ENCODE measurements at places on chromosomes 6 and 20.
A peak's percentile ranks its signal among the peaks of the same experiment; 100 is the strongest.

DNA sequence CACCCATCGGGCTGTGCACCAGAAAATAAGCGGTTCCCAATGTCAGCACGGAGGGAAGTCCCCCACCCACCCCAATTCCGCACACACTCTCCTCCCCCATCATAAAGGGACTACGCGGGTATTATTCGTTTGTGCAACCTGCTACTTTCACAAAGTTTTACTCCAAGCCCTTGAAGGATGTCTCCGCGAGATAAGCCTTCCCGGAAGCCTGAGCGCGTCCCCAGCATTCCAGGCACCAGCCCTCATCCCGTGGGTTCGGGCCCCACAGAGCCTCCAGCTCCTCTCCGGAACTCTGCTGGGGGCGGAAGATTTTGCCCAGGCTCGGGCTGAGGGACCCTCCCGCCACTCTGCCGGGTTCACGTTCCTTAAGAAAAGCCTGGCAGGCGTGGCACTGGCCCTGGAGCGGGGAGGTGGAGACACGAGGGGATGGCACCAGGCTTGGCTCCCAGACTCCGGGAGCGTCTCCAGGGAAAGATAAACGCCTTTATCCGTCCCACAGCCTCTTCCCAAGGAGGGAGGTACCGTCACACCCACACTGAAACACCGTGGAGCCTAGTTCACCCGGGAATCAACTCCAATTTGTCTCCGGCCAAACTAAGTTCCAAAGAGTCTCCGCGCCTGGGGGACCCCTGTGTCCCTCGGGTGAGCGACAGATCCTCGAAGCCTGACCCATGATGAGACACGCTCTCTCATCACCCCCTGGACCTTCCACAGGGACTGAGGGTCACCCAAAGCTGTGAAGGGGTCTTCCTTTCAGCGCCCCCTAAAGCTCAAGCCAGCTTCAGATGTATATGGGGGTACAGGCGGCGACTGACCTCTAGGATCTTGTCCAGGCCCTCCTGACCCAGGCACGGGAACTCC, 934 bp downstream of the KCNK5 start:
- no peak for DNase-seq

DNA sequence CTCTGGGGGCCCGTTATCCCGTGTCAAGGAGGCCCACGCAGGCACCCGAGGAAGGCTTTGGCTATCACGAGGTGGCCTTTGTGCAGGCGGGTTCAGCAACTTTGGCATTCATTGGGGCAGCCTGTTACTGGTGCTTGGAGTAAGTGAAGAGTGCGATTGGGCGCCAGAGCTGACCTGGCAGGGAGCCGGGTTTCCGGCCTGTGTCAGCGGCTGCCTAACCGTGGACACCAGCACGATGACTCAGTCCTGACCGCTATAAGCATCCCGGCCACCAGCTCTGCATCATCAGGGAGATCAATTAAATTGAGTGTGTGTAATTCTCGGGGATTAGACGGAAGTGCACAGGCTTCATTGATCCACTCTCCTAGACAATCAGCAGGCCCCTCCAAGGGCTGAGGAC, 45.9 kb downstream of the CDH4 start:
- DNase-seq, result no peak

- DNase-seq, result no peak
Measured at GRCh38 chr20:34581341-34582184, 23.0 kb downstream of the MAP1LC3A start.

DNA sequence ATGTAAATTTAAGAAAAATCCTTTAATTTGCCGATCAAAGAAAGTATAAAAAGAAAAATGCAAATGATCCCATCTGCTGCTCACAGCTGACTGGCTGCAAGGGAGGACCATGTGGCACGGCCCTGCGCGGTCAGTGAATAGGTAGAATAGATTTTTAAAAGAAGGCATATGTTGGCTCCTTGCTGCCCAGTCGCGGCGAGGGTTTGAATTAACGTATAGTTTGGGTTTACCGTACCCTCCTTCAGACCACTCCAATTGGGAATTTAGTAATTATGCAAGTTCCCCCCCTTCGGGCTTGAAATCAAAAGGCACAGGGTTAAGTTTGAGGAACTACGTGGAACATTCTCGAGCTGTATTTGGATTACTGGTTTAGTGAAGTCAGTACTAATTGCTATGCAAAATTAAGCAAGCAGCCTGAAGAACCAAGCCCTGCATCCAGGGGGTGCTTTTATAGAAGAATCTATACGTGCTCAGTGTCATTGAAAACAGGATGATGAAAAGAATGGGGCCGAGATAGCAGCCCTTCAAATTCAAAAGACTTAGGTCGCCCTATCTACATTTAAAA, 1.1 kb upstream of the BEND3 start:
- peak; percentile 77 for DNase-seq

- no peak for DNase-seq
Measured at GRCh38 chr6:76862936-76863335, 600.4 kb downstream of the HTR1B start.

- no peak for DNase-seq
Measured at GRCh38 chr6:111347589-111347988, 135.4 kb downstream of the REV3L start.

DNA sequence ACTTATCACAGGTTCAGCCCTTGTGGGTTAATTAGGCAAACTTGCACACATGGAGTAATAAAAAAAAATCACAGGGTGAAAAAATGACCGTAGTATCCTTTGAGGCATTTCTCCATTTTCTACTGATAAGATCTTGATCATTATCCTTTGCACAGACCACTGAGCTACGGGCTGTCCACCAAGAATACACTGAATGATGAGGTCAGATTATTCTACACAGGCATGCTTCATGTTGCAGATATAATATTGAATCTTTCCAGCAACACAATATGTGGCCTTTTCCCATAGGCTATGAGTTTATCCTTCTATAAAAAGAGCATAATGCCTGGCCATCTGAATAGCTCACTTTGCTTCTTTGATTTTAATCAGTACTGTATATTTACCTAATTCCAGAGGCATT, 168.9 kb downstream of the FRK start:
- no peak for DNase-seq

DNA sequence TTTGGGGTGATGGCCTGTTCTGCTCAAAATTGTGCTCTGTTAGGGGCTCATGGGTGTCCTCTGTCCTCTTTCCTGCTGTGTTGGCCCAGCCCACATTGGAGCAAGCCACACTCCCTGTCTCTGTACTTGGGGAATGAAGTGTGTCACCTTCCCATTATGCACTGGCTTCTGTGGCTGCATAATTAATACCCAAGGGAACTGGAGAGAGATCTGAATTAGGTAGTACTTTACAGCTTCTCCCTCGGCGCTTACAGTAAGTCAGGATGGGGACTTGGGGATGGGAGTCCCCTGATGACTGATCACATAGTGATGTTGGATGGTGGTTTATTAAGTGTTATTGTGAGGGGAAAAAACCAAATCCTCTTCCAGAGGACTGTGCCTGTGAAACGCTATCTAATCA, 116.6 kb downstream of the FOXO3 start:
- no peak for DNase-seq

DNA sequence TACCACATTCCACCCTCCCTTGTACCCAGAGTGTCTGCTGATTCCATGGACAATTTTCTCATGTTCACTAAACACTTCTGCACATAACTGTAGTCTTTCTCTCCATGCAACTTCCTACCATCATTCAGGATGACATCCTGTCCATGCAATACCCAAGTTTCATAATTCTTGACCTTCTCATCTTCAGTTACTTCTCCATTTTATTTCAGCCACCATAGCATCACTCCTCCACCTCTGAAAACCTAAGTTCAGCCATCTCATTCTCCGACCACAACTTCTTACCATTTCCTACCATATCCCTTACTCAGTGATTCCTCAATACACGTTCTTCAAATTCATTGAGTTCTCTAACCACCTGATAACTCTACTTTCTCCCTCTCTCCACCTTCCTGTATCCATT, 216.5 kb upstream of the TENT5A start:
- DNase-seq, result no peak

- no peak for DNase-seq
Measured at GRCh38 chr6:109793792-109794191, 102.7 kb downstream of the FIG4 start.

DNA sequence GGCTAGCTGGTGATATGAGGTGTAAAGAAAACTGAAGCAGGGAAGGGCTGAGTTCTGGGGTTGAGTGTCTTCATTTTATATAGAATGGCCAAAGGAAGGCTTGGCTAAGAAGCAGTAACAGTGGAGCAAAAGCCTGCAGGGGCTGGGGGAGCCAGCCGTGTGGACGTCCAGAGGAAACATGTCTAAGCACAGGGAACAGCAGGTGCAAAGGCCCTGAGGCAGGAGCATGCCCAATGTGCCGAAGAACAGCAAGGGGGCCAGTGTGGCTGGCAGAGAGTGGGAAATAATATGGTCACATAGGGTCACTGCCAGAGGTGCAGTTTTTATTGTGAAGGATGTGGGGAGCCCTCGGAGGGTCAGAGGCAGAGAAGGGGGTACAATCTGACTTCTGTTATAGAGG, 60.5 kb upstream of the KCNG1 start:
- DNase-seq, result no peak

- no peak for DNase-seq
Measured at GRCh38 chr20:8856668-8857067, 212.2 kb upstream of the PLCB4 start.

DNA sequence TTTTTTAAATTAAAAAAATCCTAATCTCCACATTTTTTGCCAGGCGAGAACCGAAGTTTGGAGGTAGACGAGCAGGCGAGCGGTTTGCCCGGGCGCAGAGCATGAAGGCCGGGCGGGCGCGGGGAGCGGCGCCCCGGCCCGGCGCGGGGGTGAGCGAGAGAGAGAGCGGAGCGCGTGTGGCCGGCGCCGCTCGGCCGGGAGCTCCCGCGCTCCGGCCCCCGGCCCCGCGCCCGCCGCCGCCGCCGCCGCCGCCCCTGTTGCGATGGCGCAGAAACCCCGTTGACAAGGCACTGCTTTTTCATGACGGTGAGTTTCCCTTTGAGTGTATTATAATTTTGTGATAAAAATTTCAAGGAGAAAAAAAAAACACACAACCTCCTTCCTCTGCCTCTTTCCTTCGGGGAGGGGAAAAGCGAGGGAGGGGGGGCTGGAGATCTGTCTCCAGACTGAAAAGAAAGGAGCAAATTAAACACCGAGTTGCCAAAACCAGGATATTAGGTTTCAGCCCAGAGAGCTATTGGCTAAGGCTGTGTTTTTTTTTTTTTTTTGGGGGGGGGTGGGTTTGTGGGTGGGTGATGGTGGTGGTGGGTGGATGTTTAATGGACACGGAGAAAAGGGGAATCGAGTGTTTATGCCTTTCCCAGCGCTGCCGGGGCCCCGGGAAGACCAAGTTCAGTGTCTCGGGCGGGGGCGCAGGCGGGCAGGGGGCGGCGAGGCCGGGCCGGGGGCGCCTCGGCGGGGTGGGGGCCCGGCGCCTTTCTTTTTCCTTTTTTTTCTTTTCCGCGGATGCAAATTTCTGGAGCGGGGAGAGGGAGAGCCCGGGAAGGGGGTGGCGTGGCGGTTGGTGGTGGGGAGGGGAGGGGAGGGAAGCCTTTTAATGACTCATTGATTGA, at the start of gene BICRAL:
BICRAL (plus strand) TSS at position 257 of the 893 bp plus-strand sequence. CDS start 39,971 bp downstream, outside the sequence.
- DNase-seq, result peak; percentile 63

- DNase-seq, result no peak
Measured at GRCh38 chr20:44003609-44004008, 89.0 kb downstream of the TOX2 start.

DNA sequence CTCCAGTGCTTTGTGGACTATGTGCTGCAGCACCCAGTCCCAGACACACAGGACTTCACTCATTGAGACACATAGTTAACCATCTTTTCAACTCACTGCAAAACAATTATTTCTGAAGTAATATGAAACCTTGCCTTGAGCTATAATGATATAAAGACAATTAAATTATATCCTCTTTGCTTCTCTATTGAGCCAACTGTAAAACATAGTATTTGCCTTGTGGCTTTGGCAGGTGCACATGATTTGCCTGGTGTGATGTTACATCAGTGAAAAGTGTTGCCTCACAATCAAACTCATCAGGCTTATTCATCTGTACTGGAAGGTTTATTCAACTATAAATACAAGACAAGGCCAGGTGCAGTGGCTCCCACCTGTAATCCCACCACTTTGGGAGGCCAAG, 80.6 kb downstream of the NCOA7 start:
- no peak for DNase-seq

GRCh38 chr20:24766143-24766527, 182.9 kb upstream of the CST7 start:
- no peak for DNase-seq

GRCh38 chr6:130872250-130873095, 45.3 kb downstream of the SMLR1 start:
- no peak for DNase-seq

DNA sequence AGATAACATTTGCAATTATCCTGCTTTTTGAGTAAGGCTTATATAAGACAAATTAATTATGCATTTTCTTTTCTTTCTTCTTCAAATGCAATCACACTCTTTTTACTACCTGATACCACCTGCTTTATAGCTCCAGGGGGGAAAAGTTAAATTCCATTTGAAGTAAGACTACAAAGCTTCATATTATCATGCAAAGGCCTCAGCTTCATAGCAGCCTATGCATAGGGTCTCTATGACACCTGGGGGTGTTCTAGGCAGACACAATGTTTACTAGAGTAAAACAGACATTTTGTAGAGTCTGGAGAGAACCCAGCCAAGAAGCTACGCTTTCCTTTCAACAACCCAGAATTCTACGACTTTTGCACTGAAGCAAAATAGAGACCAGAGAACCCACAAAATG, 148.0 kb downstream of the MCHR2 start:
- no peak for DNase-seq

- DNase-seq, result no peak
Measured at GRCh38 chr20:9290331-9290730, 221.4 kb downstream of the PLCB4 start.

DNA sequence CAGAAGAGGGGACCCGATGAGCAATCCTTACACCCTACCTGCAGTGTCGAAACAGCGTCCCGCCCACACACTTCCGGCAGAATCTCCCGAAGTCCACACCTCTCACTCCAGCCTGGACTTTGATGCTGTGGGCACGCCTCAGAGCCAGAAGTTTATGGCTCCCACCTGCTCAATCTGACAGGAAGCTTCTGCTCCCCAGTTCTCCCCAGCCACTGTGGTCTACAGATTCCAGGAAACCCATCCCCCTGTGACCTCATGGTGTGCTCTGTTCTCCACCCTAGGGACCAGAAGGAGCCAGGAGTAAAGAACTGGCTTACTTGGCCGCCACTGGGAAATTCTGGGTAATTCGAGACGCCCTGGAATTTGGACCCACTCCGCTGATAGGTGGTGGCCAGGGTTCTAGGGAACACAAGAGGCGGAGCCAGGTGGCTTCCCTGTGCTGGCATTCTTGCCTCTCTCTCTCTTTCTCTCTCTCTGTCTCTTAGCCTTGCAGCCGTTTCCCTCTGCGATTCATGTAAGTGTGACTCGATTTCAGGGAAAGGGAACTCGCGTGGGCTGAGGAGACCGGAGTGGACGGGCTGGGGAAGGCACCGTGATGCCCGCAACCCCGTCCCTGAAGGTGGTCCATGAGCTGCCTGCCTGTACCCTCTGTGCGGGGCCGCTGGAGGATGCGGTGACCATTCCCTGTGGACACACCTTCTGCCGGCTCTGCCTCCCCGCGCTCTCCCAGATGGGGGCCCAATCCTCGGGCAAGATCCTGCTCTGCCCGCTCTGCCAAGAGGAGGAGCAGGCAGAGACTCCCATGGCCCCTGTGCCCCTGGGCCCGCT, at the start of gene TRIM15:
TRIM15 (plus strand) TSS at position 457 of the 828 bp plus-strand sequence; CDS start at position 596, 139 bp downstream.
- no peak for DNase-seq

All from DMS 273 treated with DMSO at 0.1 percent for 48 hours (cell line).